ENCODE measurements at places on chromosomes 11 and 22.
A peak's percentile ranks its signal among the peaks of the same experiment; 100 is the strongest.

GRCh38 chr22:23801238-23801821 lies 14.6 kb downstream of the SMARCB1 start:
- DNase-seq = no peak

- no peak for DNase-seq
Measured at GRCh38 chr11:34552270-34552669, 38.7 kb upstream of the ELF5 start.

- DNase-seq = peak; percentile 89
Measured at GRCh38 chr11:63574856-63575602, 11.8 kb upstream of the PLAAT2 start.

DNA sequence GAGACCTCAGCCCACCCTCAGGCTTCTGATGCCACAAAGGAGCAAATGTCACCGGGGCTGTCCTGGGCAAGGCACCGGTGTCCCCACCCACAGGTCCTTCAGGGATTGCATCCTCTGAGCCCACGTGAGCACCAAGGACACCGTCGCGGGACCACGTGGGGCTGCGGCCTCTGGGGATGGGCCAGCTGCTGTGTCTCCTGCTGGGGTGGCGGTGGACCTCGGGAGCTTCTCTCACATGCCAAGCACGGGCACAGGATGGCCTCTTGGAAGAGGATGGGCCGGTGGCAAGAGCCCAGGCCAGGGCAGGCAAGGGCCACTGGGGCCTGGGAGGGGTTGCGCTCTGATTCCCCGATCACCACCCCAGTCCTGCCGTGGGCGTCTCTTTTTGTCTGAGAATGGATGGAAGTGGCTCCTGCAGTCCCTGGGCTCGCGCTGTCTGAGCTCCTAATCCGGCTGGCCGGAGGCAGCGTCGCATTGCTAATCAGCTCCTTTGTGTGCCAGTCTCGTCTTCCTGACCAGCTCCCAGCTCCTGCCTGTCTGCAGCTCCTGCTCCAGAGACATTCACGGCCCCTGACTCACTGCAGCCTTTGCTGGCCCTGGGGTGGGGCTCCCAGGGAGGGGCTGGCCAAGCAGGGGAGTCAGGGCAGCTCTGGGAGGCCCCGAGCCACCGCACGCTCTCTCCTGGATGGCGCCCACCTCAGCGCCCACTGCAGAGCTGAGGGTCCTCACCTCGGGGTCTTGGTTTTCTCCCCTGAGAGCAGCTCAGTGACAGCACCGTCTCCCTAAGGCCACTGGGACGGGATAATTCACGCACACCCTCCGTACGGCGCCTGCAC lies 146.7 kb downstream of the CTTN start:
- no peak for DNase-seq
